T-helper 1 cell (primary cell): ENCODE measurements at places on chromosomes 1 and 21.

DNA sequence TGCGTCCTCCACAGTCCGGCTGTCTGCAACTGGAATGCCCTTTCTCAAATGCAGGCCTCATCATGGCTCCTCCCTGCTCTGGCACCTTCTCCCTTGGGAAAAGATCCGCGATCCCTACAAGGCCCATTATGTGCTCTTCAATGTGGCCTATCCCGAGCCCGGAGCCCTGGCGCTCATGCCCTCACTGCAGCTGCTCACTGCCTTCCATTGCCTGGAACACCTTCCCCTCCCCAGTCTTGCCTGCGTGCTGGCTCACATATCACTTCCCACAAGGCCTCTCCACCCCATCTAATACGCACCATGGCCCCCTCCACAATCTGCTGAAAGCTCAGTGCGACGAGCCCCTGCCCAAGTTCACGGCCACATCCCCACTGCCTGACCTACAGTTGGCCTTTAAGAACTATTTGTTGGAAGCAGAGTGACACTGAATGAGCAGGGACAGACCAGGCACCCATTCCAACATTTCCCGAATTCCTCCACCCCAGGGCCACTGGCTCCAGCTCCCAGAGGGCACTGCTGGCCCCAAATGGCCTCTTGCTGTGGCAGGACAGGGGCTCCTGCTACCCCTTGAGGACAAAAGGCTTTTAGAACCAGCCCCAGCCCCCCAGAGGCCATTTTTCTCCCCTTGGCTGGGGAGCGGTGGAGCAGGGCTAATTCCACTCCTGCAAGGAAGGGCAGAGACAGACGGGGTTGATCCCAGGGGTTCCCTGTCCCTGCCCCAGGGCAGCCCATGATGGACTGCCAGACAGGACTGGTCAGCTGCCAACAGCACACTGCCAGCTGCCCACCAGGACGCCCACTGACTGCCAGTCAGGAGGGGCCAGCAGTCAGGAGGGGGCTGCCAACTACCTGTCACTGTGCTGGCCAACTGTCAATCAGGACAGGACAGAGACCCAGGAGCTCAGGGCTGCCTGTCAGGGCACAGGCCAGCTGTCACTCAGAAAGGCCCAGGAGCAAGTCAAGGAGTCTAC lies 64.8 kb downstream of the DHRS3 start:
- no peak for DNase-seq

GRCh38 chr1:171969226-171969625 lies 127.9 kb downstream of the DNM3 start:
- DNase-seq, result no peak

DNA sequence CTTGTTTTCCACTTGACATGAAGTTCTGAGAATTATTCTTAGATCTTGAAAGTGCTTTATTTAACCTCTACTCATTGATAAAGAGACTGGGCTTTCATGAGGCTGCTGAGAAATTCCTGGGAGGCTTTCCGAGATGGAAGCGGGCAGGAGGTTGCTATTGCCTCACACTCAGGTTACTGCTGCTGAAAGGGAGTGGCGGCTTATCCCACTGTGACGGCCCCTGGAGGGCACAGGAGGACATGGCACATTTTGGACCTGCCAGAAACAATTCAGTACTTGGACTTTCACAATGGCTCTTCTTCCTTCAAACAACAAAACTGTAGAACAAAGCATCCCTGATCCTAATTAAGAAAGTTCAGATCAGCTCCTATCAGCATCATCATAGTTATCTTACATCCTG lies 16.2 kb upstream of the MARK1 start:
- DNase-seq, result no peak

DNA sequence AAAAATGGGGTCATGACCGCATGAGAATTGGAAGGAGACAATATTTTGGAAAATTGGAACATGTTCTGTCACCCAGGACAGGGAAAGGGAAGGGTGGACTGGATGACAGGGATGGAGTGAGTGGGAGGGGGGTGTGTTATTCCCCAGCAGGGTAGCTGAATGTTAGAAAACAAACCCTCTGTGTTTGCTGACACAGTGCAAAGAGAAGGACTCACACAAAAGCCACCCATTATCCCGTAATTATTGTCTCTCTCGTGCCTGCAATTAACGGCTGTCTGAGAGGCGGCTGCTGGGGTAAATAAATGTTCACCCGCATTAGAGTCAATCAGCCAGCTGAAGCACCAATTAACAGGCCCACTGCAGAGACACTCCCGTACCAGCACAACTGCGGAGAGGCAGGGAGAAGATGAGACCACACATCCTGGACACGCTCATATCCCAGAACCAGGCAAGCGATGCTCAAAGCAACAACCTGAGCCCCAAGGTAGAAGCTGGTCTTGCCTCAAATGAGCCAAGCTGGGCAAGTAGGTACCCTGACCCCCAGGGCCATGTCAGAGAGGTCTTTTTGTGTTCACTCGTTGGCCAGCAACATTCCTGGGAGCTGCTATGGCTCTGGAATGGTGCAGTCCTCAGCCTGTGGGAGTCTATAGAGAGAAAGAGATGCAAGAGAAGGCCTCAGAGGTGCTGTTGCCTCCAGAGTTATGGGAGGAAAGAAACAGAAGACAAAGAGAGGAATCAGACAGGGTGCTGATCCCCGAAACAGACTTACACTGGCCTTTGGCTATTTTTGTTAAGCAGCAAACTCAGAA lies 19.4 kb downstream of the PLEKHA6 start:
- no peak for DNase-seq

- no peak for DNase-seq
These were observed 8.6 kb downstream of the RO60 start for GRCh38 chr1:193068013-193068412.

DNA sequence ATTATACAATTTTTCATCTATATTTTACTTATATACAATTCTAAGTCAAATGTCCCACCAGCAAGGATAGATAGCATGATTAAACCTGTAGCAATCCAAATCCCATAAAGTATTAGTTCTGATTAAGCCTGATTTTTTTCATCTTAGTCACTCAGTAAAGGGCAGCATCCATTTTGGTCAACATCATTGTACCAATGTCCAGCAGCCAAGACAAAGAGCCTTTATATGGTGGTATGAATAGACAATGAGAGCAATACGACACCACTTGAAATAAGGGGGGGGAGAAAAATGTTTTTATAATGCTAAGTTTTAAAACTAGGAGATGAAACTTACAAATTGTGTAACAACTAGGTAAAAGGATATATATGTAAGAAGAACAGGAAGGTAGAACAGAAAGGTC lies 7.4 kb downstream of the ZNF644 start:
- DNase-seq, result no peak

GRCh38 chr1:233916706-233917105 lies 12.2 kb downstream of the SLC35F3 start:
- DNase-seq, result no peak

- no peak for DNase-seq
These were observed 646 bp downstream of the BNIPL start for GRCh38 chr1:151037032-151037431.

DNA sequence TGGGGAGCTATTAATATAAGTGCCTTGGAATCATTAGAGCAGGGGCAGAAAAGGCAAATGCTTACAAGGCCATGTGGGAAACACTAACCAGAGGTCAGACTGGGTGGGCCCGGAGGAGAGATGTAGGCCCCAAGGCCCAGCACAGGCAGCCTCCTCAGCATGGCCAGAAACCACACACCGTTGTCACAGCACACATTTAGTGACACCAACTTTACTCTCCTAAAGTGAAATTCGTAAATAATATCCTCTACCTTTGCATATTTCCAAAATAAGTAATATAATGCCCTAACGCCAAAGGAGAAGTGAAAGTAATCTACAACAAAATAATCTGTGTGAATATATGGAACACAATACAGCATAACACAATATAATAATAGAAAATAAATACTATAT lies 62.6 kb downstream of the KIF21B start:
- DNase-seq, result no peak

DNA sequence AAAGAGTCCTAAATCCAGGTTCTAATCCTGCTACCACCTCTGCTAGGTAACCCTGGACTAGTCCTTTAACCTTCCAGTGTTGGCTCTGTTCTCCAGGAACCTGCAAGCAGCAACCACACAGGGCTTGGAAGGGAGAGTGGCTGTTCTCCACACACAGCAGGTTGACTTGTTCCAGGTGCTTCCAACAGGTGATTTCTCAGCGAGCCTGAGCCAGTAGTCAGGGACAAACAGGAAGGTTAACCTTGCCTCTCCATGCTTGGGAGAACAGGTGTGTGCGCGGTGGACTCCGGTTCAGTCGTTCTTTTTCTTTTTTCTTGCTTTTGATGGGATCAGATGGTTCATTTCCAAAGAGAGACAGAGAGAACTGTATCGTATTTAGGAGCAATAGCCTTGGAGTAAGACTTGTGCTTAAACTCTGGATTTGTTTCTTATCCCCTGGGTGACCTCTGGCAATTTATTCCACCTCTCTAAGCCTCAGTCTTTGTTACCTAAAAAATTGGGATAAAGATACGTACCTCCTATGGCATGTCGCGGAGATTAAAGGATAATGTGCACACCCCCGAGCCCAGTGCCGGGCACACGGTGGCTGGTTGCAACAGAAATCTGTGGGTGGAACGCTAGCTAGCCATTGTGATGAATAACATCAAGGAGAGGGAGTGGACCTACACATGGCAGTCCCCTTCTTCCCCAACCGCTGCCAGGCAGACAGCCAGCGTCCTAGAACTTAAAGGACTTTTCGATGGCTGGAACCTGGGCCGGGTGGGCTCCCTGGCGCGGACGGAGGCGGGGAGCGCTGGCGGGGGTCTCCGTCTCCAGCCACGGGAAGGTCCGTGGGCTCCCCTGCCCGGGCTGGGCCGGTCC lies 583 bp upstream of the CACHD1 start:
- no peak for DNase-seq

- DNase-seq, result no peak
These were observed 426.1 kb downstream of the NUF2 start for GRCh38 chr1:163747855-163748254.
